Smooth muscle cell of the pulmonary artery (primary cell): ENCODE measurements at places on chromosomes 3 and 15. TPM values are rescaled to one million over a fixed set of nuclear protein-coding genes. Genes with fewer than 3 reads are reported as not detected.

Gene TMEM45A
- total RNA-seq: 92.2 and 160 TPM in 2 replicates

Gene CFAP92
- 0.13 TPM in 1 of 2 replicates, not detected in the other for total RNA-seq

Gene ZNF660
- 1.8 and 2.2 TPM in 2 replicates for total RNA-seq

Gene RTP3
- total RNA-seq: not detected in 2 replicates

Gene FSTL1
- total RNA-seq: 1,906 and 3,109 TPM in 2 replicates

Gene ACKR4
- 19.7 and 24.0 TPM in 2 replicates for total RNA-seq

Gene KLHL40
- not detected in 2 replicates for total RNA-seq
